Smooth muscle cell of the coronary artery (primary cell): ENCODE measurements at places on chromosomes 7 and 10. TPM values are rescaled to one million over a fixed set of nuclear protein-coding genes. Genes with fewer than 3 reads are reported as not detected.

Gene TMEM236
- total RNA-seq: under 0.01 TPM in 1 of 2 replicates, not detected in the other

Gene CUZD1
- total RNA-seq: 0.30 and 0.47 TPM in 2 replicates

Gene RPEL1
- total RNA-seq: 0.08 and 0.12 TPM in 2 replicates

Gene CYP17A1
- total RNA-seq: not detected in 2 replicates

Gene CAMK2B
- 0.23 and 0.59 TPM in 2 replicates for total RNA-seq

Gene ZPBP
- total RNA-seq: not detected in 2 replicates

Gene MINDY4
- 4.7 and 5.0 TPM in 2 replicates for total RNA-seq

Gene HTR5A
- not detected in 2 replicates for total RNA-seq

Gene STEAP4
- 0.08 and 15.0 TPM in 2 replicates for total RNA-seq

Gene PDAP1
- 25.0 and 28.9 TPM in 2 replicates for total RNA-seq

Gene ADCY1
- total RNA-seq: 0.08 and 2.3 TPM in 2 replicates

Gene CLEC5A
- total RNA-seq: not detected in 2 replicates

Gene TET1
- total RNA-seq: 0.82 and 1.4 TPM in 2 replicates
